ENCODE measurements at places on chromosomes 1 and 21.

DNA sequence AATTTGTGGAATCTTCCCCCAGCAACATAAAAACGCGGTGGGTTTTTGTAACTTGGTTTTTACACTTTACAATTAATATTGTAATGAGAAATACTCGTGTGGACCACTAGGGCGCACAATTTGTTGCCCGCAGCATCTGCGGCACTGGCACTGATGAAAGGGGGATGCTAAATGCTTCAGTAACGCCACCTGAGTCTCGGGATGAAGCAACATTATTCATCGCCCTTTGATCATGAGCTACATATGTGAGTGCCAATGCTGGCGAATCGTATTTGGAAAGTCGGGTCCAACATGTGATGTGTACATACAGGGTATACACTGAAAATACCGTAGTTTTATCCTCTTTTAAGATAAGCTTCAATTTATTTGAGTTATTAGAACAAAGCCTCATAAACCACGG lies 34.2 kb upstream of the COX20 start:
- DNase-seq: peak; percentile 61

GRCh38 chr1:17873007-17873675 lies 118.0 kb downstream of the ACTL8 start:
- DNase-seq: no peak

DNA sequence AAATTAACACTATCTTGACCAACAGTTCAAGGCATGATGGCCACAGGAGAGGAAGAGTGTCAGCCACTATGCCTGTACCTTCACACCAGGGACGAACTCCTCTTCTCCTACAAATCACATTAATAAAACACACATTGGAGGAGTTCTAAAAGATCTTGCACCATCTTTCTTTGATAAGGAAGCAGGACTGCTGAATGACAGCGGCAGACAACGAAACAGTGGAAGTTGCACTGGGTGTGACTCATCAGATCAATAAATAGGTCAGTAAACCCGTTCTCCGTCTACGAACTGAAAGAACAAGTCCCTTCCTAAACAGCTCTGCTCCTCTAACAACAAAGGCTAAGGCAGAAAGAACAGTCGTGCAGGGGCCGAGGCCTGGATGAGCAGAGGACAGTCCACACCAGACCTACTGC lies 23.1 kb downstream of the UBE2G2 start:
- no peak for DNase-seq

- no peak for DNase-seq
Measured at GRCh38 chr1:36083219-36083618, 675 bp upstream of the TEKT2 start.

DNA sequence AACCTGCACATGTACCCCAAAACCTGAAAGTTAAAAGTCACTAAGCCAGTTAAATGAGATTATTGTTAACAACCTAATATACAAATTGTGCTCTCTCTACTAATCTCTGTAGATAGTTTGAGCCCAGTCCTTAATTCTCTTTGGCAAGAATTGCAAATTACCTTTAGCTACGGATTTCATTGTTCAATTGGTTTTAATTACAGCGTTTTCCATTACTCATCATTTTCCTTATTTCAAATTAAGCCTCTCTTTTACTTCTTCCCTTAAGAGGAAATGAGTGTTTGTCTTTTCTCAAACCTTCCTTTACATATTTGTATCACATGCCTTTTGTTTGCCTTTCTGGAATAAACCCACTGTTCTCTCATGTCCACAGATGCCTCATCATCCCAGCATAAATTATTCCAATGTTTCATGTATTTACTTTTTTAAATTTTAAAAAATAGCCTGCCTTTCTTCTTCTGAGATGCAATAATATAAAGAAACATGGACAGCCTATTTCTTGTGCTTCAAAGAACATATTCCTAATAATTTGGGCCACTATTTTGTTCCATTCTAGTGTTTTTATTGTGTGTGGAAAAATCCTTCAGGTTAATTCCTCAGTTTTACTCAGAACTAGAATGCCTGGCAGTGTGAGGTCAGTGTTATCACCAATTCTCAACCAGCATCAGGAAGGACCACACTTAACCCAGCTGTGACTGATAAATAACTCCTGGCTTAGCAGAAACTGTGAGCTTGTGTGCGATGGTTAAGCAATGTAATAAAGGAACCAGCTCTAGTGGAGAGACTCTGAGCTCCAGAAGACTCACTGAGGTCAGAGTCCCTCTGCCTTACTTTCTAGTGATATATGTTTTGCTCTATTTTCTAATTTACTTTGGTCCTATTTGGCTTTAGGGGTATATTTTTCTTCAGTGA lies 600.5 kb downstream of the LTN1 start:
- DNase-seq: no peak

GRCh38 chr1:243508303-243508713 lies 252.5 kb downstream of the SDCCAG8 start:
- DNase-seq: no peak

GRCh38 chr21:37159053-37159776 lies 86.2 kb downstream of the TTC3 start:
- no peak for DNase-seq

GRCh38 chr1:203088441-203088840 lies 2.6 kb upstream of the MYOG start:
- DNase-seq: no peak

DNA sequence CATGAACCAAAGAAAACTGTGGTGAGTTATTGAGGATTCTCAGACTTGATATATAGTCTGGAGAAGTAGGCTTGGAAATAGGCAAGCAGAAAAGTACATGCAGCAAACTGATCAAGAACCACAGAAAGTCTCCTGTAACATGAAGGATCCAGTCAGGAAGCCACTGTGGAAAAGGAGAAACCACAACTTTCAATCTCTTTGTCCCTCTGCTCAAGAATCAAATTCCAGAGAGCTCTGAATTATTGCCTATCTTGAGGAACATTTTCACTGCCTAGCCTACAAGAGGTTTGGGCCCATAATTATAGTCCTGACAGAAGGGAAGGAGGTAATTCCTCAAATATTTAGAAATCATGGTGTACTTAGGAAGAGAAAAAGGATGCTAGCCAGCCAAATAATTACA lies 43.0 kb upstream of the ADAMTS1 start:
- no peak for DNase-seq

- DNase-seq: no peak
Measured at GRCh38 chr1:194833111-194833510, 1646.7 kb upstream of the B3GALT2 start.

GRCh38 chr1:206570529-206570928 lies 41.7 kb downstream of the EIF2D start:
- DNase-seq: no peak

DNA sequence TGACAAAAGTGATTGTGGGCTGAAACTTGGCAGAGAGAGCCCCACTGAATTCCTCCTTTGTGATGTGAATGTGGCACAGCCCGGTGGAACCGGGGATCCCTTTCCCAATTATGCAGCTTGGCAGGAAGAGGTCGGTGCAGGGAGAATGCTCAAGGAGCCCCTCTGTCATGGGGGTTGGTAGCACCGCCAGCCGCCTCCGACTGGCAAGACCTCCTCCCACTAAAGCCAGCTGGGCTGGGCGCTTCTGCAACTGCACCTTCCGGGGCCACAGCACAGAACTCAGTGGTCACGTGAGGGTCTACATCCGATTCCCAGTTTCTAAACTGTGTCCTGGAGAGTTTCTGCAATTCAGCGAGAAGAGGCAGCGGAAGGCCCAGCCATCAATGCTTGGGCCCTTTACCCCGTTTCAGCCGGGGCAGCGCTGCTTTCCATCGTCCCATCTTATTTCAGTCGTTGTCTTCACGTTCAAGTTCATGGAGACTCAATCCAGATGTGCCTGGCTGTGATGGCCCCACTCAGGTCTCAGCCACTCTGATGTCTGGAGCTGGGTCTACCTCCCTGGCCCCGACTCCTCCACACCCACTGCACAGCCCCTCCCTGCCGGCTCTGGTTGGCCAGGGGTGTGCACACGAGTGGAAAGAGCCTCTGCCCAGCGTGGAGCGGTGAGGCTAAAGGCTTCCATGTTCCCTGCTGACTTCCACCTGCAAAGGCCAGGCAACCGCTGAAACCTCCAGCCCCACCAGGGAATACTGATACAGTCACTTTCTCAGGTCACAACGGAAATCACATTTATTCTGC lies 39.8 kb upstream of the FHAD1 start:
- no peak for DNase-seq

DNA sequence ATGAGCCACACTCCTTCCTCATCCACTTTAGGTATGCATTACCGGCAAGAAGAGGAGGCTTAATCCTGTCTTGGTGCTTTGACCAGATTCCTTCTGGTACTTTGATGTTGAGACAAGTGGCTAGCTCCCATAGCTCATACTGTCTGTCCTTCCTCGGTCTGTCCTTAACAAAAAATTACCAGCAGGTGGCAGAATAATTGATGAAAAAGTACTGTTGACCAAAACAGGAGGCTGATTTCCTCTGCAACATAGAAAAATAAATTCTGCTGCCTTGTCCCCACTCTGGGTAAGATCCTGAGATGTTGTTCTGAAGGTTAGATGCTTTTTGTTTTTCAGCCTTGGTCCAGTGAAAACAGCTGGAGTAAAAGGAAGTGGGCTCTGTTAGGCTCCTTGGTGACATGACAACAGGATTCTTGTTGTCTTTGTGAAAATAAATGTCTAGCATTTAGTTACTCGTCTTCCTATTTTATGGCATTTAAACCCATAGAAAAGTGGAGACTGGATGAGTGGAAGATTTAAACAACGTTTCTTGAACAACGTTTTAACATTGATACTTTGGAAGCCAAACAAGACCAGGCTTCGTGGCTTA lies 11.2 kb upstream of the HJV start:
- peak; percentile 71 for DNase-seq

- DNase-seq: no peak
Measured at GRCh38 chr1:34353409-34353808, 176.7 kb downstream of the C1orf94 start.

DNA sequence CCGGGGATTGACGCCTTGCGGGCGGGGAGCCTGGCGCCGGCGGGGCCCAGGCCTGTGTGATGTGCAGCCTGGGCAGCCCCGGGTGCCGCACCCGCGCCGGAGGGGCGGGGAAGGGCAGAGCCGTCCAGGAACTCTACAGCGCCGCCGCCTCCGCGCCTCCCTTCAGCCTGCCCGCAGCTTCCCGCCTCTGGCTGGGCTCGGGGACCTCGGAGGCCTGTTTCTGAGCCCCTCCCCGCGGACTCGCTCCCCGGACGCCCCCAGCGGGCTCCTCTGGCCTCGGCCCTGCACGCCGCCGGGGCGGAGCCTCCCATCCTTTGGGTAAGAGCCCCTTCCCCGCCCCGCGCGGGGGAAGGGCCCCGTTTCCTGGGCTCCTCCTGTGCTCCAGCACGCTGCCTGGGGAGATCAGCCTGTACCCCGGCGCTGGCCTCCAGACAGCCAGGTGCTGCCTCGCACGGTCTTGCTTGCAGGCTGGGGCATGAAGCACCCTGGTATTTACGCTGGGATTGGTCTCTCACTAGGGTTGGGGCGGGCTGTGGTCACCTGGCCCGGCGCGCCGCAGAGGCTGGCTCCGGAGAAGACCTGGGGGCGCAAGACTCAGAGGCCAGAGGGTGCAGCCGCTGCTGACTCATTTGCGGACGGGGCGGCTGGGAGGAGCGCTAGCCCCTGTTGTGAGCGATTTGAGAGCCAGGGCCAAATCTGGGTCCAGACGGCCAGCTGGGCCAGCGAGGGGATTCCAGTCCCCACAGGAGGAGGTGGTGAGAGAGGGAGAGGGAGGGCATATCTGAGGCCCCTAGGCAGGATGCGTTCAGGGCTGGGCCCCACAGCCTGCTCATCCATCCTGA lies 5.7 kb upstream of the ACOT11 start:
- peak; percentile 96 for DNase-seq

GRCh38 chr1:12359359-12360133 lies 129.7 kb downstream of the VPS13D start:
- no peak for DNase-seq

GRCh38 chr1:180851995-180852887 lies 60.5 kb upstream of the KIAA1614 start:
- DNase-seq: no peak

DNA sequence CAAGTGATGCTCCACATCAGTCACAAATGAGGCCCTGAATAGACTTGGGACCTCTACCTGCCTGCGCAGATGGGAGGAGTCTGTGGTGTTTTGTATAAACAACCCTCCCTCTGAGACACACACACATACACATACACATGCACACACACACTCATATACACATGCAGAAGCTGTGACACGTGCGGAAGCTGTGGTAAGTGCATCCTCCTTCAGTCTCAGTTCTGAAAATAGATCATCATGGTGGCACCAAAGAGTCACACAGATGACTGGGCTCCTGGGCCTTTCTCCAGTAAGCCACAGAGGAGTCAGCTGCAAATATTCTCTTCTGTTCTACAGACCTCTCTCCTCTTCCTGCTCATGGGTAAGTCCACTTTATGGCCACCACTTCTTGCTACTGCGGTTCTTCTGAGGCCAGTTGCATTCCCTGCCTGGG lies at the start of gene LY9:
LY9 (plus strand) TSS at position 224 of the 433 bp plus-strand sequence; CDS start at position 238, 14 bp downstream.
- DNase-seq: no peak

DNA sequence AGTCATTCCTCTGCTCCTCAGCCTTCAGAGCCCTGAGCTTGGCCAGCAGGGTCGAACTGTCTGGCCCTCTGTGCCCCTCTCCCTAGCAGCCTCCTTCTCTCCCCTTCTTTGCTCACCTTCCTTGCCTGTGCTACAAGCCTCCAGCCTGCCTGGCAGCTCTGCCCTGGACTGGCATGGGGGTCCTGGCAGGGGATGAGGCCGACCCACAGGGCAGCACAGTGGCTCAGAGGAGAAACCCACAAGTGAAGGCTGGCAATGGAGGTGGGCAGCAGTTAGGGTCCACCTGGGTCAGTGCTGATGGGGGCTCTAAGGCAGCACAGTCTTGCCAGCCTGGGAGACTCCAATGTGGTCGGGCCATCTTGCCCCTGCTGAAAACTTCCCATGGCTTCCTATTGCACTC lies 274.2 kb downstream of the GRIK3 start:
- no peak for DNase-seq

- no peak for DNase-seq
Measured at GRCh38 chr1:152906023-152906565, 2.3 kb upstream of the IVL start.

- DNase-seq: no peak
Measured at GRCh38 chr1:200343874-200344273, 66.0 kb downstream of the ZNF281 start.

GRCh38 chr1:79524126-79524525 lies 517.6 kb upstream of the ADGRL4 start:
- DNase-seq: no peak

- no peak for DNase-seq
Measured at GRCh38 chr1:239269706-239270105, 116.7 kb upstream of the CHRM3 start.

DNA sequence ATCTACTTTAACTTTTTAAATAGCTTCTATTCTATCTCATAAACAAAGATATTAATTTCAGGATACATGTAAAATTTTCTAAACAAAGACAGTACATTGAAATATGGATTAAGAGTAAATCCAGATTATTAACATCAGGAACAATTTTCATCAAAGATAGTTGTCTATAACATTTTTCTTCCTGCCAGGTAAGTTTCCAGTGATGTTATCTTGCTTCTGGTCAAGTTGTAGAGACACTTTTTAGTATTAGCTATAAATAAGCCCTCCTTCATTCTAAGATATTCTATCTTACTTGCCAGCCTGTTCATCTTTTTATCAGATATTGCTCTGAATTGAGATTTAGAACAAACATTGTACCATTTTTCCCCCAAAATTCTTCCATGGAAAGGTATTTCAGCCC lies 94.4 kb upstream of the KCTD3 start:
- DNase-seq: no peak
